ENCODE measurements at places on chromosomes 5 and 9. TPM values are rescaled to one million over a fixed set of nuclear protein-coding genes. Genes with fewer than 3 reads are reported as not detected.

Gene CDC20B
- total RNA-seq, result 0.18 TPM

Gene PCDHGA12
- 0.11 TPM for total RNA-seq

GRCh38 chr5:97162045-97162444 is 19.6 kb upstream of the LIX1 start:
- peak; percentile 28 for DNase-seq

- no peak for DNase-seq
Measured at GRCh38 chr5:126309860-126310259, 113.3 kb upstream of the GRAMD2B start.

- no peak for DNase-seq
Measured at GRCh38 chr5:66197764-66198405, 53.8 kb downstream of the SREK1 start.

DNA sequence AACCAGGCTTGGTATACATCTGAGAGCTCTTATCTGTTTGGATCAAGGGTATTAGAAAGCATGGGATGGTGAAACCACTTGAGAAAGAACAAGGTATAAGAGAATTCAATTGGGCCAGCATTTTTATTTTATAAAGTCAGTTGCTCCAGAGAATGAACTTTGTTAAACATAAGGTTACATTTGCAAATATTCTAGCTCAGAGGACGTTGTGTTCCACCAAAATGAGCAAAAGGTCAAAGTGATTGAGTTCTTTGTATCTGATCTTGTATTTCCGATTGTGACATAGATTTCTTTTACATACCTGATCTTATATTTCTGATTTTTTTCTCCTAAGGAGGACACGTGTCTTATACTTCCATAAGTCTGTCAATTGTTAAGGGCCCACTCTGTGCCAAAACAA is 8.6 kb upstream of the STARD4 start:
- DNase-seq, result no peak
